ENCODE measurements at places on chromosomes 12 and 14.

DNA sequence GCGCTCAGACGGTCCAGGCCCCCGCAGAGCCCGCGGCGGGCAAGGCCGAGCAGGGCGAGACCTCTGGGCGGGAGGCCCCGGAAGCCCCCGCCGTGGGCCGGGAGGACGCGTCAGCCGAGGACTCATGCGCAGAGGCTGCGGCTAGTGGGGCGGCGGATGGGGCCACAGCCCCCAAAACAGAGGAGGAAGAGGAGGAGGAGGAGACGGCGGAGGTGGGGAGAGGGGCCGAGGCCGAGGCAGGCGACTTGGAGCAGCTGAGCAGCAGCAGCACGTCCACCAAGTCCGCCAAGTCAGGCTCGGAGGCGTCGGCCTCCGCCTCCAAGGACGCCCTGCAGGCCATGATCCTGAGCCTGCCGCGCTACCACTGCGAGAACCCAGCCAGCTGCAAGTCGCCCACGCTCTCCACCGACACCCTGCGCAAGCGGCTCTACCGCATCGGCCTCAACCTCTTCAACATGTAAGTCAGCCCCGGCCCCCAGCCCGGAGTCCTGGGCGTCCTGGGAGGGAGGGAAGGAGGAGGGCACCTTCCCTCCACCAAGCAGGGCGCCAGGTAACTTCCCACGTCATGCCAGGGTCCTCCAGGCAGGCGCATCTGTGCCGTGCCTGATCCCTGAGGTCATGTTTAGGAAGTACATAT is 72.4 kb downstream of the IQSEC3 start:
- peak; percentile 23 for DNase-seq

DNA sequence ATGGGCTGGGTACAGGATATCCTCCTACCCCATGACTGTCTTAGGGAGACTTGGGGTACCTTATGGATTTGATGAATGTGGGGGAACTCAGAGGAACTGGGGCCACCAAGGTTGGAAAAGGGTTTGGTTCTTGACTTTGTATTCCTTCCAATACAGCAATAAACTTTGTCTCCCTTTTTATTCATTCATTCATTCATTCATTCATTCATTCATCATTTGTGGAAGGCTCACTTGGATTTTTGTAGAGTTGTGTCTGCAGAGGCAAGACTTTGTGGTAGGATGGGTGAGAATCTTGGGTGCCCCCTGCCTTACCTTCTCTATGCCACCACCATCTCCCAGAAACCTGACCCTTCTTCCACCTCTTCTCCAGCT is 21.1 kb downstream of the SOAT2 start:
- DNase-seq, result no peak

- peak; percentile 73 for DNase-seq
These were observed 78.7 kb downstream of the TXNDC16 start for GRCh38 chr14:52473557-52473956.

DNA sequence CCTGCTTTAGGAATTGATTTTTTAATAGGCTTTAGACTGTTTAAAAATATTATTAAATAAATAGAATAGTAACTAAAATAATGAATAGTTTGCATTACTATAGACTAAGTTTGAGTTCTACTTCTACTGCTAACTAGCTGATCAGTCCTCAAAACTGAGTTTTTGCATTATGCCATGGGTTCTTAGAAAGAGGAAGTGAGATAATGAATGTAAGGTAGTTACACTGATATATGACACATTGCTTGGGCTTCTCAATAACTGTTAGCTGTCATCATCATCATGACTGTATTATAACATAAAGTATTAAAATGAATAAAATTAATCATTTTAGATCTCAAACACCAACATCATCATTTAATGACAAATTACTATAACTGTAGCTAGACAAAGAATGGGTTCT is 949.7 kb downstream of the TRHDE start:
- no peak for DNase-seq

DNA sequence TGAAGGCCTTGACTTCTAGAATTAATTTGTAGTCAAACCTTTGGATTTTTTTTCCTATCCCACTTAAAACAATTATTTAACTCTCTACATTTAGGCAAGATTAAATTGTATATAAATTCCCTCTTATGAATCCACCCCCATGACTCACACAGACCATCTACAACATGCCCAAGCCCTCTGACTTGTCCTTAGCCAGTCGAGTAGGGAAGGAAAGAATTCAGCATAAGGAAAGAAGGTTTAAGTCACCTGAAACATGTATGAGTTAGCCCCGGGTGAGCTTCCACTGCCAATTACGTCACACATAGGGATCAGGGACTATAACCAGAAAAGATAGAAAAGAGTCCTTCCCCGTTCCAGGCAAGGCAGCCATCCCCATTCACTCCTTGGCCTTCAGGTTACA is 14.9 kb upstream of the RESF1 start:
- DNase-seq, result no peak

GRCh38 chr14:71713451-71713850 is 218.8 kb upstream of the RGS6 start:
- DNase-seq, result no peak

DNA sequence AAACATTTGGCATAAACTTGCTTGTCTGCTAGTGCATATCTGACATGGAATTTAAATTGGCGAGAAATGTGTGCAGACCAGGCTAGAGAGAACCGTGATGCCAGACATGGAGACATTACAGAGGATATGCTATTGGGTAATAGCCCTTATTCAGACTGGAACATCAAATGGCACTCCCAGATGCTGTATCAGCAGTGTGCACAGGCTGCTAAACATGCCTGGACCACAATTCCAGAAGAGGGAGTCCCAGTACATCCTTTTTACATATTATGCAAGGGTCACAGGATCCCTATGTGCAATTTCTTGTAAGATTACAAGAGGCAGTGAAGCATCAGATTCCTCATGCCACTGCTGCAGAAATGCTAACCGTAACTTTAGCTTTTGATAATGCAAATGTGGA is 354.5 kb upstream of the FOXG1 start:
- peak; percentile 38 for DNase-seq

DNA sequence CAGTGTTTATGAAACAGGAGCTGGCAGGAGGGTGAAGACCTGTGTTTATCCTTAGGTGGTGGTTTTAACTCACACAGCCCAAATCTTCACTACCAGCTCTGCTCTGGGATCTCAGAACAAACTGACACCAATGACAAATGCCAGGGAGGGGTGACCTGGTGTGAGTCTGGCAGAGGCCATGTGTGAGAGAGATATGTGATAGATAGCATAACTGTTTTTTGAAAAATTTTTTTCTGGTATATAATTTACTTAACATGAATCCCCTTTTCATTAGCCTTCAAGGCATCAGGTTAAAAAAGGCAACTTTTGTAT is 51.5 kb downstream of the SLC38A4 start:
- no peak for DNase-seq

- DNase-seq, result no peak
These were observed 46.8 kb downstream of the PRKCH start for GRCh38 chr14:61368114-61368710.

DNA sequence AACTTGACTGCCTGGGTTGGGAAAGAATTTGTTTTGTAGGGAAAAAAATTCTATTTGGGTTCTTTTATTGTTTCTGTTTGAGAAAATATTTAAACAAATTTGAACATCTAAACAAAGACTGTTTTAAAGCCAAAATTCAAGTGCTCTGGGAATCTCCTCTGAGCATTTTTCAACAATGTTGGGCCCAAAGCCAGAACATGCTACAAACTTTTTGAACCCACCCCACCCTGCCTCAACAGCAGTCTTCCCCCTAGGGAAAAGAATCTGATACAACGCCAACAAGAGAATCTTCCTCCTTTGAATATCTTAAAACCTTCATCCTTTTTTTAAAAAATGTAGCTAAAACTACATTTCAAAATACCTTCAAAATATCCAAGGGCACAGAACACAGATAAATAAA is 20.4 kb upstream of the NID2 start:
- no peak for DNase-seq

- no peak for DNase-seq
These were observed 39.7 kb downstream of the LRRC9 start for GRCh38 chr14:59959668-59960067.

DNA sequence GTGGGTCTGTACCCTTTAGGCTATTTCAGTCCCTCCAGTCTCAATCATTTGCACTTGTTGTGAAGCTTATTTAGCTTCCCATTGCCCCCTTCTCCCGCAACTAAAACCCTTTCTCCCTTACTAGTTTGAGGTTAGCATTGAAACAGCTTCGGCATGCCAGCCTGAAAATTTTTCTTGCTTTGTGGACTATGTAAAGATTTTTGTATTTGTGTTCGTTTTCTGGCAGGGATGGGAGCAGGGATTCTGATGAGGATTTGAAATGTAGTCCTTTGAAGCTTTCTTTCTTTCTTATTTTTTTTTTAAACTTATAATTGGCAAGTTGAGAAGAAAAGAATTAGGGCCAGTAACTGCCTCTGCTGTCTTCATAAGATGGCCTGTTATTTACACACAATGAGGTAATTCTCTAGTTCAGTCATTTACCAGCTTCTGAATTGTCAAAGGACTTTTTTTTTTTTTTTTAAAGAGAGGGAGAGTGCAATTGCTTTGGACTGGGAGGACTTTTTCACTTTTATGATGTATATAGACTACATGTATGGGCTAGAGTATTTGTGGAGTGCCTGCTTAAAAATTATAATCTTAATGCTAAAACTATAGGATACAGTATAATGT is 29.0 kb downstream of the PALS1 start:
- no peak for DNase-seq

DNA sequence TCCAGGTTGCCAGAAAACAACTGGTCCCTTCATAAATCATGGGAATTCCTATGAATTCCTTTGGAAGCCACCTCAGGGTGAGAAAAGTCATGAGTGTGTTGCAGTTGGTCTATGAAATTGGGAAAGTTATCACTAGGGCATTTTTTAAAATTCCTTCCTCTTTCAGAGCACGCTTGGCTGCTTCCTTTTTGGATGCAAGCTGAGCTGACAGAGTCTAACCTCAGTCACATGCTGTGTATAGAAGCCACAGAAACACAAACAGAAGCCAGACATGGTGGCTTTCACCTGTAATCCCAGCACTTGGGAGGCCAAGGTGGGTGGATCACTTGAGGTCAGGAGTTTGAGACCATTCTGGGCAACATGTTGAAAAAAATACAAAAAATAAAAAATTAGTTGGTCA is 21.7 kb upstream of the HELB start:
- DNase-seq, result no peak

GRCh38 chr12:50185970-50186663 is 18.9 kb upstream of the CERS5 start:
- DNase-seq, result no peak

- no peak for DNase-seq
These were observed 1.5 kb upstream of the ULK1 start for GRCh38 chr12:131892711-131893604.

GRCh38 chr12:54439521-54440255 is 20.6 kb upstream of the ITGA5 start:
- peak; percentile 88 for DNase-seq

DNA sequence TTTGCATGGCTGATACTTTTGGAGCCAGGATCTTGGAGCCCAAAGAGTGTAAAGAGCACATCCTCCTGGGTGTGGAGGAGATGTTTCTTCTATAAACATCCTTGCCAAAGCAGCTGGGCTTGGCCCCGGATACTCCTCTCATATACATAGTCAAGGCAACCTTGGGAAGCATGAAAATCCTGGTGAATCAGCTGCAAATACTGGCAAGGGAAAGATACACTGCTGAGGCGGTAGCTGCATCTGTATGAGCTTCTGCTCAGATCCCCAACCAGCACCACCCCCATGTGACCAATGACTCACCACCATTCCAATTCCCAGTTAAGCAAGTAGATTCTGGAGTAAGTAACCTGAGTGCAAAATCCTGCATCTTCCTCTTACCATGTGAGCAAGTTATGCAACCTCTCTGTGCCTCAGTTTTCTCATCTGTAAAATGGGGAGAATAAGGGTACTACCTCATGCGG is 567.4 kb downstream of the MED13L start:
- peak; percentile 98 for DNase-seq

- no peak for DNase-seq
These were observed 245.7 kb downstream of the CEP128 start for GRCh38 chr14:80695869-80696268.

GRCh38 chr12:7169951-7170350 is 19.5 kb upstream of the PEX5 start:
- DNase-seq, result no peak

GRCh38 chr12:22656376-22656775 is 31.4 kb downstream of the ETNK1 start:
- DNase-seq, result no peak

All from fibroblast of mammary gland (primary cell).